Esophagus squamous epithelium (tissue), 5 donors: ENCODE measurements at places on chromosomes 12 and 14.

GRCh38 chr12:121776190-121777098, 17.0 kb downstream of the RHOF start:
- peaks cover 12% of the 10 kb centered on the region for H3K4me1 ChIP-seq
- H3K36me3 ChIP-seq = no peaks in the 10 kb centered on the region
- no peaks in the 10 kb centered on the region for H3K27me3 ChIP-seq
- H3K27ac ChIP-seq = no peak overlapping the region
- no peak for DNase-seq

DNA sequence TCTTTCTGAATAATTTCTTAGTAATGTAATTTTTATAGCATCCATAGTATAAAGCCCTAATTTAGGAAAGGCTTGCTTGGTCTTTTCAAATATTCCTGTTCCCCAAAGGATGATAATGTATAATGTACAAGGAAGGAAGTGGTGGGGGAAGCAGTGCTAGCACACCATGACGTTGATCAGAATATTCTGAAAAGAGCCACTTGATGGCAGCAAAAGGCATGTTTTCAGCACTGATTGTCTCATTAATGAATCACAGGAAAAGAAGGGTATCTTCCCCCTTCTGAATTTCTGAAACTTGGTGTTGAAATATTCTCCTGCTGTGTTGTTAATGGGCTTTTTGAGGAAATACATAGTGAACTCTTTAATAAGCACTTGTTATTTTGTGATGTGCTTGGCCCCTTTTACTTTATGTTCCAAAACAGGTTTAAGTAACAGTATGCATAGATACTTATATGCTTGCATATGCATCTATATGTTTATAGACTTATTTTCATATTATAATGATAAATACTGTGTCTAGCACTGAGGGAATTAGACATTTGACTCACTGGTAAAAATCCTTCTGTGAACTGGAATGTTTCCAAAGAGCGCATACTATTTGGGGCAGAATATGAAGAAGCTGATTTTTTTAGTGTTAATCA, 122.0 kb downstream of the TMEM117 start:
- no peak overlapping the region for H3K27ac ChIP-seq
- H3K27me3 ChIP-seq = no peaks in the 10 kb centered on the region
- no peak overlapping the region for H3K4me3 ChIP-seq
- no peak for DNase-seq
- H3K36me3 ChIP-seq = no peaks in the 10 kb centered on the region
- no peaks in the 10 kb centered on the region for H3K4me1 ChIP-seq

GRCh38 chr12:52607314-52607713, 6.1 kb upstream of the KRT72 start:
- H3K27me3 ChIP-seq = peaks cover 58% of the 10 kb centered on the region
- H3K4me3 ChIP-seq = no peak overlapping the region
- no peaks in the 10 kb centered on the region for H3K4me1 ChIP-seq
- no peak overlapping the region for H3K27ac ChIP-seq
- no peak for DNase-seq
- H3K36me3 ChIP-seq = no peaks in the 10 kb centered on the region

DNA sequence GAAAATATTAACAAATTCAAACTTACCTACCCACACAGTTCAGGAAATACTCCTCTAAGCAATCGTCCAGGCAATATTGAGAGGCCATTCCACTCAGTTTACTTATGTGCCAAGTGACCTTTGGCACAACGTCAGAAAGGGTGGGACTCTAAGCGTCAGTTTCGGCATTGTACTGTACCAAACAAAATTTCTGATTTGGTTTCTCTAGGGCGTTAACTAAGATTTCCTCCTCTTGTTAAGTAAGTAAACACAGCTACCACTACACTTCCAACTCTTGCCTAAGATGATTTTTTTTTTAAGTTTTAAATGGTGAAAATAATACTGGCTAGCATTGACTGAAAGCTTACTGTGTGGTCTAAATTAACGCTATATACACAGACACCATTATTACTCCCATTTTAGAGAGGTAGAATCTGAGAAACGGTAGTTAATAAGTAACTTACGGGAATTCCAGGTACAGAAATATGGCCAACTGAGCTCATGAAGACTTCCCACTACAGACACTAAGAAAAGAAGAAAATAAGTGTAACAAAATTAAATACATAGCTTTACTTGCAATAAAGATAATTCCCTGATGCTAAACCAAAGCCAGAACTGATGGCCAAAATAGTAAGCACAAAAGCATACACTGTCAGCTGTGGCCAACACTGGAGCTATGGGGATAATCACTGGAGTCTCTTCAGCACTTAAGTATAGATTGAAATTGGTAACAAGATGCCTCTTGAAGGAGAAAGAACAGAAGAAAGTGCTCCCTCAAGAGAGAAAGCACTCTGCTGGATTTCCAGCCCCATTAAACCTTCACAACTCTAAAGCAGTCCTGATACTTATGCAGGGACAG, 76.1 kb downstream of the EPS8 start:
- H3K4me1 ChIP-seq = peaks cover 8% of the 10 kb centered on the region
- H3K36me3 ChIP-seq = no peaks in the 10 kb centered on the region
- H3K27ac ChIP-seq = peak overlapping the region; percentile 51
- H3K27me3 ChIP-seq = no peaks in the 10 kb centered on the region
- H3K4me3 ChIP-seq = peak overlapping the region; percentile 12

- no peaks in the 10 kb centered on the region for H3K27me3 ChIP-seq
- H3K4me3 ChIP-seq = no peak overlapping the region
- H3K27ac ChIP-seq = peak overlapping the region; percentile 84
- peaks cover 8% of the 10 kb centered on the region for H3K4me1 ChIP-seq
- no peaks in the 10 kb centered on the region for H3K36me3 ChIP-seq
These were observed 12.6 kb upstream of the DDX47 start for GRCh38 chr12:12800406-12801180.

GRCh38 chr12:92408072-92408900, 262.6 kb upstream of the BTG1 start:
- no peaks in the 10 kb centered on the region for H3K36me3 ChIP-seq
- DNase-seq = no peak
- no peaks in the 10 kb centered on the region for H3K4me1 ChIP-seq
- no peak overlapping the region for H3K27ac ChIP-seq

- H3K27ac ChIP-seq = no peak overlapping the region
- H3K27me3 ChIP-seq = no peaks in the 10 kb centered on the region
- H3K4me1 ChIP-seq = no peaks in the 10 kb centered on the region
- DNase-seq = no peak
- no peaks in the 10 kb centered on the region for H3K36me3 ChIP-seq
These were observed 54.7 kb downstream of the PPM1A start for GRCh38 chr14:60303745-60304144.

GRCh38 chr12:133026996-133027395, 10.3 kb upstream of the ZNF84 start:
- H3K36me3 ChIP-seq = no peaks in the 10 kb centered on the region
- no peak for DNase-seq
- H3K27me3 ChIP-seq = no peaks in the 10 kb centered on the region
- H3K27ac ChIP-seq = no peak overlapping the region
- H3K4me1 ChIP-seq = no peaks in the 10 kb centered on the region

DNA sequence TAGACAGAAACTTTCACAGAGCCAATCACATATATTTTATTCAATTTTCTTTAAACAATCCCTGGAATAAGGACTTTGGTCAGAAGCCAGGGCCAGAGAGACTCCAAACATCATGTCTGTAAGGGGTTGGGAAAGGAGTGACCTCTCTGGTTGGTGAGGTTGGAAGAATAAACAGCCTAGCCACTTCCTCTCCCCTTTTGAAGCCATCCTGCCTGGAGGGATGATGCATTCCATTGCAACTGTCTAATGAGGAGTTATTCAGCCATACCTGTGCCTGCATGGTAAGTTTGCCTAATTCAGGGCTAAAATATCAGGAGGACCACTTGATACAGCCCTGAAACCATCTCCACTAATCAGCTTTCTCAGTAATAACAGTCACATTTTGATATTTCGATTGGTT, 299.8 kb downstream of the KCNH5 start:
- H3K36me3 ChIP-seq = no peaks in the 10 kb centered on the region
- no peak overlapping the region for H3K27ac ChIP-seq
- H3K27me3 ChIP-seq = no peaks in the 10 kb centered on the region
- H3K4me1 ChIP-seq = no peaks in the 10 kb centered on the region

GRCh38 chr12:123134826-123135225, 16.1 kb downstream of the PITPNM2 start:
- H3K4me3 ChIP-seq = no peak overlapping the region
- no peaks in the 10 kb centered on the region for H3K36me3 ChIP-seq
- peaks cover 24% of the 10 kb centered on the region for H3K4me1 ChIP-seq
- no peaks in the 10 kb centered on the region for H3K27me3 ChIP-seq
- no peak for DNase-seq

- peak overlapping the region; percentile 59 for H3K27ac ChIP-seq
- no peaks in the 10 kb centered on the region for H3K27me3 ChIP-seq
- no peak for DNase-seq
These were observed 56.3 kb downstream of the FGD4 start for GRCh38 chr12:32455607-32456071.

DNA sequence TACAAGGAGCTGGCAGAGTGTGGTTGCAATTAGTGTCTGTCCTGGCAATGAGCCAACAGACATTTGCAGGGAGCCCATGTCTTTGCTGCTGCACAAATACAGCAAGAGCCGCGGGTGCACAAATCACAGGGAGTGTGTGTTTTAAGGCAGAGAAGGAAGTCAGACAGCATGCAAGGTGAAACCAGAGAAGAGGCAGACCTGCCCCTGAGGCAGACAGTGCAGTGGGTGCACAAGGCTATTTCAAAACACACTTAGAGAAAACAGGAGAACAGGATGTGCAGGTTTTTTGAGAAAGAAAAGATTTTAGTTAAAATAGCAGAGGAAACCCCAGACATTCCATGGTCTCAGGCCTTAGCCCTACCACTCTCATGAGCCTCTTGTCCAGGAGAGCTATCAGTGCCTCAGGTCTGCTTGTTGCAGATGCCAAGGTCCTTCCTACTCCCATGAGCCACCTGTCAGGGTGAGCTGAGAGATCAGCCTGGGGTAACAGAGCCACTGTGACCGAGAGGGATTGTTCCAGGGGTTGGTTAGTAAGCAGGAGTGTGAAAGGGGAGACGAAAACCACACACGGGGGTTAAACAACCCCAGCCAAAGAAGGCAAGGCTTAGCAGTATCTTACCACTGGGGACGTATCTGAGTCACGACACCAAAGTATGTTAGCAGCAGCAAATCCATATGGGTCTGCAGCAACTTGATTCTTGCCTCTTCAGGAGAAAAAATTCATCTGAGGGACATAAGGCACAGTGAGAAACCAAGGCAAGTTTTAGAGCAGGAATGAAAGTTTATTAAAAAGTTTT, 78.1 kb downstream of the C14orf132 start:
- H3K27me3 ChIP-seq = no peaks in the 10 kb centered on the region
- H3K4me3 ChIP-seq = no peak overlapping the region
- no peak for DNase-seq
- peaks cover 21% of the 10 kb centered on the region for H3K4me1 ChIP-seq
- no peaks in the 10 kb centered on the region for H3K36me3 ChIP-seq
- no peak overlapping the region for H3K27ac ChIP-seq

DNA sequence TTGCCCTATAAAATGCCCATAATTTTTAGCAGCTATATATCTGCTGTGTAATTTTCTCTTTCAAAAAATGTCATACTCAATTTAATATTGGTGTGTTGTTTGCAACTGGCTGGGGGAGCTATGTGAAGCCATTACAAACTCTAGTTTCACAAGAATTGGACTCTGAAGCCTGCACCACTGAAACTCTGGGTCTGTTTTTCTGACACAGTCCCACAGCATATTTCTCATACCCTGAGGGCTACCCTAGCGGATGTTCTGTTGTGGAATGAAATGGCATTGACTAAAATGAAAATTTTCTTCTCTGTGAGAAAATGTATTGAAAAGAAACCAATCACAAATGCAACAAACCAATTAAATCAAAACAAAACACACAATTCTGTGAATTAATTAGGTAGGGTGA, 284.6 kb upstream of the NPAS3 start:
- no peak for DNase-seq
- H3K36me3 ChIP-seq = no peaks in the 10 kb centered on the region
- no peak overlapping the region for H3K4me3 ChIP-seq
- no peaks in the 10 kb centered on the region for H3K27me3 ChIP-seq

- no peaks in the 10 kb centered on the region for H3K4me1 ChIP-seq
- DNase-seq = no peak
These were observed 174.8 kb downstream of the EFCAB11 start for GRCh38 chr14:89779707-89780106.

GRCh38 chr14:104107611-104108569, 22.4 kb downstream of the ASPG start:
- peak overlapping the region; percentile 6 for H3K4me3 ChIP-seq
- H3K4me1 ChIP-seq = peaks cover 52% of the 10 kb centered on the region
- no peak for DNase-seq
- H3K27ac ChIP-seq = peak overlapping the region; percentile 72

DNA sequence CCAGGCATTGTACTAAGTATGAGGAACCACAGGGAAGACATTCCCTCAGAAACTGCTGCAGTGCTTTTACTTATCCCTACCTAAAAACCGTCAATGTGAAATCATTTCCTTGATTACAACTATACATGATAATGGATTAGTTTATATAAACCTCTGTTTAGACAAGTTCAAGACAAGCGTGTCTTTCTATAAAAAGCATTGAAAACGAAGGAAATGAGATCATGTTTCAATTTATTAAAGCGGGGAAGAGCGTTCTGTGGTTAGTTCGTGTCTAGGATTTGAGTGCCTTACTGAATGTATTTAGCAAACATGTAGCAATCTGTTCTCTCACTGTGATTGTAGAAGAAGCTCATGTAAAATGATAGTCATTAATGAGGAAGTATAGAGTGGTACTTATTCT, 37.5 kb downstream of the GALC start:
- no peak overlapping the region for H3K27ac ChIP-seq
- no peak overlapping the region for H3K4me3 ChIP-seq
- H3K4me1 ChIP-seq = no peaks in the 10 kb centered on the region
- peaks cover 25% of the 10 kb centered on the region for H3K36me3 ChIP-seq

- H3K4me3 ChIP-seq = no peak overlapping the region
- no peak for DNase-seq
- no peaks in the 10 kb centered on the region for H3K36me3 ChIP-seq
- H3K27ac ChIP-seq = peak overlapping the region; percentile 76
- peaks cover under 1% of the 10 kb centered on the region for H3K27me3 ChIP-seq
These were observed 180.3 kb downstream of the EMP1 start for GRCh38 chr12:13376610-13377373.

DNA sequence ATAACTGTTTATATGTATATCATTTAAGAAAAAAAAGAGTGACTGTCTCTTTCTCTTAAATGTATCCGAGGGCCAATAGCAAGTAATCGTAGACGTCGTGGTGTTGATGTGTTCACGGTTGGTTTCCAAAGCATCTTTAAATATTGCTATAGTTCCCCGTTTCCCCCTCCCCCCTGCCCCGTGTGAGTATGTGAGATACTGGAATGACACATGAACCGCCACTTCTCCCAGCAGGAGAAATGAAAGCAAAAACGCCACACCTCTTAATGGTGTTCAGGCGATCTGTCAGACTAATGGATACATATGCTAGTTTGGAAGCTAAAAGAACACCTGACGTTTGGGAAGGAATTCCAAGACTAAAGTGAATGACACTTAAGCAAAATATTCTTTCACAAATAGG, 258.3 kb downstream of the FOXN3 start:
- H3K36me3 ChIP-seq = no peaks in the 10 kb centered on the region
- no peaks in the 10 kb centered on the region for H3K4me1 ChIP-seq
- H3K27ac ChIP-seq = no peak overlapping the region
- DNase-seq = no peak

GRCh38 chr12:81610955-81611889, 147.9 kb downstream of the PPFIA2 start:
- H3K4me3 ChIP-seq = no peak overlapping the region
- H3K36me3 ChIP-seq = no peaks in the 10 kb centered on the region
- H3K27me3 ChIP-seq = no peaks in the 10 kb centered on the region
- H3K4me1 ChIP-seq = no peaks in the 10 kb centered on the region

GRCh38 chr14:101781240-101782061, 19.9 kb downstream of the PPP2R5C start:
- H3K4me1 ChIP-seq = peaks cover 11% of the 10 kb centered on the region
- no peaks in the 10 kb centered on the region for H3K27me3 ChIP-seq
